ENCODE measurements at places on chromosomes 6 and 20.
A peak's percentile ranks its signal among the peaks of the same experiment; 100 is the strongest.

DNA sequence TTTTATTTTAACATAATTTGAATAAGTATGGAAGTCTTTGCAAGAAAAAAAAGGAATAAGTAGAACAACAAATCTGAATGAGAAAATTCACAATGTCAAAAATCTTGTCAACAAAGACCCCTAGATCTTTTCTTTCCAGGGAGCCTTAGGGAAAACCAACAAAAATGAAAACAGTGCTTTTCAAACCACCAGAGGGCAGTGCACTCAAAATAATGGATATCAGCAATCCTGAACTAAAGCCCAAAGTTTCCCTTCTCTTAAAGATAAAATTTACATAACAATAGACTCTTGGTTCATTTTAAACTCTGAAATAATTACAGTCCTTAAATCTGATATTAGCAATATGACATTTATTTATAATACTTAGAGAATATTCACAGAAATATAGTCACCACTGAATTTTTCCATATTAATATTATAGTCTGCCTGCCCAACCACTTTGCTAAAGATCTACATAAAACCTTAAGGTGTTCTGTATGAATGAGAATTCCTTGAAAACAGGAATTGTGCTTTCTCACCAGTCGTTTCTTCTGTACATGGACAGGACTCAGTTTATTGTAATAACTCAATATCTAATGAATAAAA lies 105.3 kb upstream of the BMP5 start:
- DNase-seq = peak; percentile 52

- DNase-seq = no peak
Observed at GRCh38 chr6:131303338-131303930, 168.2 kb downstream of the AKAP7 start.

GRCh38 chr20:4344670-4345069 lies 329.3 kb upstream of the RNF24 start:
- DNase-seq = peak; percentile 81

- no peak for DNase-seq
Observed at GRCh38 chr6:144402750-144403149, 117.6 kb downstream of the UTRN start.

GRCh38 chr6:65638047-65638831 lies 68.8 kb downstream of the EYS start:
- DNase-seq = no peak

GRCh38 chr6:97423190-97423589 lies 140.2 kb upstream of the MMS22L start:
- no peak for DNase-seq

- no peak for DNase-seq
Observed at GRCh38 chr6:113078791-113079190, 731.7 kb downstream of the RFPL4B start.

GRCh38 chr6:56019973-56020372 lies 144.6 kb upstream of the BMP5 start:
- no peak for DNase-seq

DNA sequence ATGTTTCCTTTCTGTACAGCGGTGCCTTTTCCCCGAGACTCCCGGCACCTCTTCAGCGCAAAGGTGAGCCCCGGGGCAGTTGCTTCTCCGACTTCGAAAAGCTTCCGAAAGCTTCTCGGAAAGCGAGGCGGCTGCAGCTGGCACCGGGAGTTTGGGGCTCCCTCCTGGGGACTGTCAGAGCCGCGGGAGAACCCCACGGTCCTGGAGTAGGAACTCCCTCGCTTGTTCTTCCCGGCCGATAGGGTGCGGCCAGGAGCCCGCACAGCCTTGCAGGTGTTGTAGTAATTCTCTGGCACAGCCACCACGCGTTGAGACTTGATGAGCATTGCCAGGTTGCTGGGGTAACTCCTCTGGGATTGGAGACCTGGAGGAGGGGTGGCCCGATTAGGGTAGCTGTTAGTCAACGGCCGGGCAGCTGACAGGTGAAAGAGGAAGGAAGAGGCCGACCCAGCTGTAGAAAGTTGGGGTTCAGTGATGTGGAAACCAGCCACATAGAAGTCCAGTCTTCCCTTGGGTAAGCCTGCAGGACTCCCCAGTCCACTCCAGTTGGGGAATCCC lies 721 bp downstream of the KDM1B start:
- DNase-seq = no peak

- no peak for DNase-seq
Observed at GRCh38 chr20:59670786-59671492, 66.6 kb downstream of the PHACTR3 start.

GRCh38 chr6:10271982-10272381 lies 142.9 kb downstream of the TFAP2A start:
- no peak for DNase-seq

- DNase-seq = peak; percentile 89
Observed at GRCh38 chr6:15254070-15254975, 8.5 kb downstream of the JARID2 start.

- peak; percentile 10 for DNase-seq
Observed at GRCh38 chr20:45010399-45010828, 44.1 kb downstream of the STK4 start.

DNA sequence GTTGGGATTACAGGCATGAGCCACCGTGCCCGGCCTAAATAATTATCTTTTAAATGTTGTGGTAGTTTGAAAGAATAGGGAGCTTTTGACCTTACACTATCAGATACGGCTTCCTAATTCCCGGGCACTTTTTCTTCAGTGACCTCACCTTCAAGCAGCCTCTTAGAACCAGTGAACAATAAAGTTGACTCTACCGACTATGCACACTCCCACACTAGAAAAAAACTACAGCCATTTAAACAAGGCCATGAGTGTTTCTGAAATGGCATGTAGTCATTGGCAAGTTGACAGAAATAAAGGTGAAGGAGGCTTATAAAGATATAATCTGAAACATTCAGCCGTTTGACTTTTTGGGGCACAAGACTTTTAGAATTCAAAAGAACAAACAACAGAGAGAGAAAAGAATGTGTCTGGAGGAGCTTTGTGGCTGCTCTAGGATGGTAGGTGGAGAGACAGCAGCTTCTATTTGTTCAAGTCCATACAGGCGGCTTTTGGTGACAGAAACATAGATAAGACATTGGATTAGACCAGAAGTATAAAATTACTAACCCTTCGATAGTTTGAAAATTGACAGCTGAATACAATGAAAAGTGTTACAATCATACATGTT lies 75.2 kb downstream of the GJA1 start:
- no peak for DNase-seq

DNA sequence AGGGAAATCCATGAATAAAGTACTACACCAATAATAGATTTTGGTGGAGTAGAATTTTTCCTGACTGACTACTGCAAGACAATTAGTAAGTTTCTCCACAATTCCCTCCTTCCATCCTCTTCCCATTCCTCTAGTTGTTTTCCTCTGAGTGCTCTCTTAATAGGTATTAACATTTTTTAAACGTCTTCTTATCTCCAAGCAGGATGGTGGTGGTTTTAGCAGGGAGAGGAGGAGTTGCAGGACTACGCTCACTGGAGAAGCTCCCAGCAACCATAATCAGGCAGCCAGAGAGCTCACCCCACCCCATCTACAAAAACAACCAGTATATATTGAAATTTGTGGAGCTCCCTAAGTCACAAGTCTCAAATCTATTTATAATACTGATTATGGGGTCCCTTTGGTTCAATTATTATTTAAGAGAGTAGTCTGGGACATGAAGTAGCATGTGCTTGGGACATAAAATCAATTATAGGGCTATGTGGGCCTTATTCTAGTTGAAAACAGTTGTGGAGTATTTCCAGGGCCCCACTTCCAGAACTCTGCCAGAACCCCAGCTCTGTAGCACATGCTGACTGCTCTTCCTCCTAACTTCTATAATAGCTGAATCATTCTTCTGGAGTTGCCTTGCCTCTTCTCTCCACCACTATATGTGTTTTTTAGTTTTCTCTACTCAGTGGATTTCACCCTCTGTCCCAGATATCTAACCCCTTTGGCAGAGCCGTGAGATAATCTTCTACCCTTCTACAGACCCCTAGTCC lies 49.8 kb downstream of the MYB start:
- no peak for DNase-seq

GRCh38 chr6:151290877-151291721 lies 51.3 kb downstream of the AKAP12 start:
- peak; percentile 62 for DNase-seq

- DNase-seq = no peak
Observed at GRCh38 chr6:47437592-47437991, 40.0 kb upstream of the CD2AP start.

DNA sequence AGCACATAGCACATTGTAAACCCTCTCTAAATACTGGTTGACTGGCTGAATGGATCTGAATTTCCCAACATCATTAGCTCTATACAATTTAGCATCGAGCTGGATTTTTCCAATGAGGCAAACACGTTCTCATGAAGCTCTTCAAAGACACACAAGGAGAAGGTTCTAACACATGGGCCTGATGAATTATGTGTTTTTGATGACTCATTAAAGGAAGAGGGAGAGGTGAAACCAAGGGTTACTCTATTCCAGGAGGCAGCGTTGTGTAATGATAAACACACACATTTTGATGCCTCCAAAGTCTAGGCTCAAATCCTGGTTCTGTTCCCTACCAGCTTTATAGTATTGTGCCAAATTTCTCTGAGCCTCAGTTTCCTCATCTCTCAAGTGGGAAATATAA lies 84.3 kb downstream of the PFDN4 start:
- DNase-seq = no peak

DNA sequence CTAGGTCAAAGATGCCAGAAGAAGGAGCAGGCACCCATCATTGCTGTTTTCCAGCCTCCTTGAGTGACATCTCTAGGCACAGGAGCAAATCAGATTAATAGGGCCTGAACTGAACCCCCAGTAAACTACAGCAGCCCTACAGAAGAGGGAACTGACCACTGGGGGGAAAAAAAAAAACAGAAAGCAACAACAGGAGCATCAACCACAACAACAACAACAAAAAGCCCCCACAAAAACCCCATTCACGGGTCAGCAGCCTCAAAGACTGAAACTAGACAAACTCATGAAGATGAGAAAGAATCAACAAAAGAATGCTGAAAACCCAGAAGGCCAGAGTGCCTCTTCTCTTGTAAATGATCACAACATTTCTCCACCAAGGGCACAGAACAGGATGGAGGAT lies 537.4 kb upstream of the BTBD3 start:
- DNase-seq = no peak

- no peak for DNase-seq
Observed at GRCh38 chr6:128482642-128483041, 37.8 kb downstream of the PTPRK start.

- DNase-seq = no peak
Observed at GRCh38 chr6:138302554-138302953, 75.2 kb upstream of the SMIM28 start.

GRCh38 chr6:17280552-17281090 lies 540 bp upstream of the RBM24 start:
- DNase-seq = peak; percentile 50

DNA sequence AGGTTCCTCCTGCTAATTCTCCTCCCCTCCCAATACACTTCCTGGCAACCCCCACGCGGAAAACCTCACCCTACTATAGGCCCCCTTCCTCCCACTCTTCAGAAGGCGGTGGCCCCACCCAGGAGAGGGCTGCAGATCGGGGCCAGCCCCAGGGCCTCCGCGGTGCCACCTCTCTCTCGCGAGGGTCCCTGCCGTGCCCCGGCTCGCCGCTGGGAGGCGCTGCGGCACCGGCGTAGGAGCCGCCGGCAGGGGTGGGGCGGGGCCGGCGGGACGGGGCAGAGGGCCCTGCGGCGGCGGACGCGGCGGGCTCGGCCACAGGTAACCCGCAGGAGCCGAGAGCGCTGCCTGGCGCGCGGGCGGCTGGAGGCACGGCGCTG lies at the start of gene ANKRD6:
Gene ANKRD6, plus strand, starts transcription at position 278 of the 377 bp plus-strand sequence. CDS start 133,825 bp downstream, outside the sequence.
- peak; percentile 60 for DNase-seq

GRCh38 chr20:51067792-51068191 lies 44.9 kb upstream of the KCNG1 start:
- no peak for DNase-seq

- peak; percentile 85 for DNase-seq
Observed at GRCh38 chr6:81929828-81930227, 177.3 kb upstream of the TENT5A start.

- peak; percentile 98 for DNase-seq
Observed at GRCh38 chr6:106519460-106520394, 109.6 kb downstream of the RTN4IP1 start.

GRCh38 chr20:39429726-39430125 lies 467.6 kb downstream of the DHX35 start:
- peak; percentile 2 for DNase-seq

GRCh38 chr20:13420625-13421024 lies 199.6 kb downstream of the ISM1 start:
- DNase-seq = no peak

DNA sequence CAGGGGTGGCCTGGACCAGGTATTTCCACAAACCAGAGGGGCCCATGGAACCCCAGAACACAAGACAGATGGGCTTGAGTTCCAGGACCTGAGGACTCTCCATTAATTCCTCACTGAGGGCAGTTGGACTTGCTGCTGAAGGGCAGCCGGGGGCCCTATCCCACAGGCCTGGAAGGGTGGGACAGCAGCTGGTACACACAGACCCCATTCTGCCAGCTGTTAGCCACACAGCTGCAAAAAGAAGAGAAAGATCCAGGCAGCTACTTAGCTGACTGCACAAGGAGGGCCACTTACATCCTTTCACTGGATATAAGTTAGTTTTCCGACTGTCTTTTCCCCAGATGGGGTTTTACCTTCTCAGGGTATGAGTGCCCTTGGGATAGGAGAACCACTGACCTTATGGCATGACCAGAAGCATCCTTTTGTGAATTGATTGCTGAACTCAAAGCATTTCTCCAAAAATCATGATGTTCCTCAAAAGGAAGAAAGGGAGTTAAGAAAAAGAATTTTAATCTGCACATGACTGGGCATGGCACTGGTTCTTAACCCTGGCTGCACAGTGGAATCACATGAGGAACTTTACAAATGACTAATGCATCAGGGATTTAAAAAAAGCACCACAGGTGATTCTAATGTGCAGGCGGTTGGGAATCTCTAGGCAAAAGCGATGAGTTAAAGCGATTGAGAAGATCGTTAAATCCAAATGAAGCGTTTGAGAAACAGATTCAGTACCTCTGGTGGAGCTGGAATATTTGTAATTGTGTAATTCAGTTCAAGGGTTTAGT lies 199.4 kb downstream of the TFAP2A start:
- no peak for DNase-seq

- DNase-seq = no peak
Observed at GRCh38 chr6:138726066-138726756, 47.4 kb upstream of the CCDC28A start.

- DNase-seq = no peak
Observed at GRCh38 chr6:136483906-136484305, 66.3 kb downstream of the MAP7 start.

GRCh38 chr6:40183902-40184301 lies 249.6 kb upstream of the MOCS1 start:
- no peak for DNase-seq

DNA sequence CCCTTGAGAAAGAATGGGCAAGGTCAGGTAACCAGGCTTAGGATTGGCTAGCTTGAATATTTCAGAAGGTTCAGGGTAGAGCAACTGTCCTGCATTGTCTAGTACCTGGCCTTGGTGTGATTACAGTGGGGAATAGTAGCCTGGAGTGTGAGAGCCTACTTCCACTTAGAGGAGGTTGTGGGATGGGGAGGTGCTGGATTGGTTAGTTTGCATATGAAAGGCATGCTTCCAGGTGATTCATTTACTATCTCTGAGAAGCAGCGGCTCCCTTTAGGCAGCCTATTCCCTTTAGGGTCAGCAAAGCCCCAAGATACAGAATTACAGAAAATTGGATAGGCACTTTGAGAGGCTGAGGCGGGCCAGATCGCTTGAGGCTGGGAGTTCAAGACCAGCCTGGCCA lies 25.0 kb upstream of the SCGN start:
- DNase-seq = no peak

All from fibroblast of skin of scalp (primary cell).